ENCODE measurements at places on chromosomes 6 and 20.
A peak's percentile ranks its signal among the peaks of the same experiment; 100 is the strongest.

DNA sequence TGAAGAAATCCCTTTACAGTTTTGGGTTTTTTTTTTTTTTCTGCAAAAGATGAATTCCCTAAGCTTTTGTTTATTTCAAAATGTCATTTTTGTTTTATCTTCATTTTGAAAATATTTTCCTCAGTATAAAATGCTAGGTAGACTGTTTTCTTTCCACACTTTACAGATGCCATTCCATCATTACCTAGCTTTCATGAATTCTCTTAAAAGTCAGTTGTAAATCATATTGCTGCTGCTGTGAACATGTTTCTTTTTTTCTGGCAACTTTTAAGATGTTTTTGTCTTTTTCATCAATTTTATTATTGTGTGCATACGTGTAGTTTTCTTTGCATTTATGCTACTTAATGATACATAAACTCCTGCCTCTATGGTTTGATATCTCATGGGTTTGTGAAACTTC, 168.3 kb downstream of the FAXC start:
- no peak for DNase-seq

GRCh38 chr6:144372611-144373594, 87.8 kb downstream of the UTRN start:
- no peak for DNase-seq

DNA sequence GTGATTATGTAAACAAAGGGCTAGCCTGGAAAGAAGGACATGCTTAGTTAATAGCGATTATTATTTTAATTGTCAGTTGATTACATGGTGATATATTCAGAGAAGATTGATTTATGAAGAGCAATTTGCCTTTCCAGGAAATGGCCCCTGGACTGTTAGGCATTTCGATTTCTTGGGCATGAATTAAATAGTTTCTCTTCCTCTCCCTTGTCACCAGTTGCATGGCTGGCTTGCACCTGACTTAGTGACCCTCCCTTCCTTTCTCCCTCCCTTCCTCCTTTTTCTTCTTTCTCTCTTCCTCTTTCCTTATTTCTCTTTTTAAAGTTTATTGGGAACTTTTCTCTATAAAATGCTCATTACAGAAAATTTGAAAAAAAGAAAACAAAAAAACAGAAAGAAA, 235.4 kb downstream of the CDC5L start:
- DNase-seq, result no peak

- no peak for DNase-seq
Measured at GRCh38 chr6:53647462-53648094, 18.0 kb downstream of the KLHL31 start.

- no peak for DNase-seq
Measured at GRCh38 chr6:73121421-73121993, 103.8 kb downstream of the KHDC1L start.

DNA sequence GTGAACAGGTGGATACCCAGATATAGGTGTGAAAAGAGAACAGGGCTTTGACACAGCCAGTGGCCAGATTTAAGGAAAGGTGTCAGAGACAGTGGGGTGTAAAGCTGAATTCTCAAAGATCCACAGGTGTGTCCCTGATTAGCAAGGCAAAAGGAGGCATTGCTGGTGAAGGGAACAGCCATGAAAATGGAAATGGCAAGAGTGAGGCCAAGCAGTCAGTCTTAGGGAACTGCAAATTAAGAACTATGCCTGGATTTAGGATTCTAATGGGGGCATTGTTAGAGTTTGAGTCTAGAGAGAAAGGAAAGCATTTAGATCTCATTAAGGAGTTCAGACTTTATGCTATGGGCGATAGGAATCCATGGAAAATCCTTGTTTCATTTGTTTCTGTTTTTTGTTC, 789.2 kb downstream of the MAFB start:
- DNase-seq, result no peak

- no peak for DNase-seq
Measured at GRCh38 chr6:164947164-164947563, 362.2 kb downstream of the C6orf118 start.

- no peak for DNase-seq
Measured at GRCh38 chr6:15674690-15675386, 12.0 kb upstream of the DTNBP1 start.

- no peak for DNase-seq
Measured at GRCh38 chr6:87618531-87618930, 28.6 kb downstream of the ORC3 start.

DNA sequence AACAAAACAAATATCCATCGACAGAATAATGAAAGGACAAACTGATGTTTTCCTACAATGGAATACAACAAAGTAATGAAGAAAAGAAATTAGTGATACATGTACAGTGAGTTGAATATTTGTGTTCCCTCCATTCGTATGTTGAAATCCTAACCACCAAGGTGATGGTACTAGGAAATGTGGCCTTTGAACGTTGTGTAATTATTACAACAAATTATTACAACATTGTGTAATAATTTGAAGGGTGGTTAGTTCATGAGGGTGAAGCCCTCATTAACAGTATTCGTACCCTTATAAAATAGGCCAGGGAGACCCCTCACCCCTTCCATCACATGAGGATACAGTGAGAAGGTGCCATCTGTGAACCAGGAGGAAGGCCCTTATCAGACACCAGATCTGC, 339.4 kb downstream of the BMP2 start:
- no peak for DNase-seq

DNA sequence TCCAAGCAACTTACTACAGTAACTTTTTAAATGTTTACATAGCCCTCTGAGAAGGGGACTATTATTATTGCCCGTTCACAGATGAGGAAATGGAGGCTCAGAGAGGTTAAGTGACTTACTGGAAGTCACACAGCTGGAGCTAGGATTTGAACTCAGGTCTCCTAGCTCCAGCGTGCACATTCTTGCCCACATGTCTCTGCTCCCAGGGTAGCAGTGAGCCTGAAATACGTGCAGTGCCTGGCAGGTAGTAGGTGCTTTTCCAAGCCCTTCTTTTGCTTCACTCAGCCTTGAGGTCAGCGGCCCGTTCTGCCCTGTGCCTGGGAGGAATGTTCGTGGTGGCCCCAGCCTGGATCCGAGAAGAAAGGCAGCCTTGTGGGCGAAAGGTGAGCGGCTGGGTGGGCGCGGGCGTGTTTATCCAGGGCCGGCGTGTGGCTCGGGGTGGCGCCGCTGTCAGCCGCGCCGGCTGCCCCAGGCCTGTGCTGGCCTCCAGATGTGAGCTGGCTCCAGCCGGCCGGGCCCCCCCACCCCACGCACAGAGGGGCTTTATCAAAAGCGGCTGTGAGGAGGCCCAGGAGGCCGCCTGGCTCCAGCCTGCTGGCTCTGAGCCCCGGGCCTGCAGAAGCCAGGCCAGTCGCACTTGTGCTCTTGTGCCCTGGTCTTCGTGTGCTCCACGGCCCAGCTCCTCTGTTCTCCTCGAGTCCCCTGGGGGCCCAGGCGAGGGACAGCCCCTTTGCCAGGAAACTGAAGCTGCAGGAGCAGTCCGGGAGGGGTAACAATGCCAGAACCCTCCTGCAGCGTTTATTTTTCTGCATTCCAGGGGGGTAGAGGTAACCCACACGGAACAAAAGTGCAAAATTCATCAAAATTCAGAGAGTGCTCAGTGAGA, 58.1 kb downstream of the UBE2V1 start:
- DNase-seq, result no peak

DNA sequence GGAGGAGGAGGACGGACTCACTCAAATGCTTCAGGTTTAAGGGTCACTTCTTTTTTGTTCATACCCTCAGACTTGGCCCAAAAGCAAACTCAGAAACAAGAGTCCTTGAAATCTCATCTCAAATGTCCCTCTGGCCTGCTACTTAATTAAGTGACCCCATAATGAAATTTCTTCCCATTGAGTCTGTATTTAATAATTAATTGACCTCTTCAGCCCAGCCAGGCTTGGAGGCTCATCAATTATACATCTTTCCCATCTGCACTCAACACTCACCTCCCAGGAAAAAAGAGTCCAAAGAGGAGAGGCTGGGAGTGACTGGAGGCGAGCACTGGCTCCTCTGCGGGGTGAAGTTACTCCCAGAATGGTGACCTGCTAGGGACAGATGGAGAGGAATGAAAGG, 90.5 kb upstream of the EYA2 start:
- no peak for DNase-seq

- no peak for DNase-seq
Measured at GRCh38 chr6:134309983-134310605, 7.8 kb downstream of the SGK1 start.

DNA sequence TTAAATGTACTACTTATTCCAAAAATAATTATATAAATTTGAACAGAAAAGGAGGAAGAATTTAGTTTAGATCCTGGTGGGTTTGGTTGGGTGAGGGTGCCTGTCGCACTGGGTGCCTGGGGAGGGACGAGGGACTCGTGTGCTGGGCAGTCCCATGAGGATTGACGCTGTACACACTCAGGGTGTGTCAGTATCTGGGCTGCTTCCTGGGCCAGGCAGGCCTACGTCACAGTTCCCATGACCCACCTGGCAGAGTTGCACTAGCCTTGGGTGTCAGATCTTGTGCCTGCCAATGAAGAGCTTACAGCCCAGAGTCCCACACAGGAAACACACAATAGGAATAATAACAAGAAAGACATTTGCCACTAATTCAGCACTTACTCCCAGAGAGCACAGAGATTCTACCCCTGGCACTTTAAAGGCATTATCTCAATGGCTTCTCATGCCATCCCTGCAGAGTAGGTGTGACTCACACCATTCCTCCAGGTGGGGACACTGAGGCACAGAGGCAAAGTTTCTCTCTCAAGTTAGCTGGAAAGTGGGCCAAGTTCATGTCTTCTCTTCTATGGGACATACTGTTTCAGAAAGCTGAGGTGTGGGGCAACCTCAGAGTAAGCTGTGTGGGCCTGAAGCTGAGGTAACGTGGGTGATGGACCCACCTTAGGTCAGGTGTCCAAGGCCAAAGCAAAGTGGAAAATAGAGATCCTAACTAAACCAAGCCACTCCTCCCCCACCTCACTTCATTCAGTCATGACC, 1.3 kb upstream of the SDCBP2 start:
- DNase-seq, result no peak

- peak; percentile 34 for DNase-seq
Measured at GRCh38 chr6:111843347-111844147, 29.7 kb downstream of the FYN start.

- no peak for DNase-seq
Measured at GRCh38 chr20:1323830-1324597, 4.9 kb downstream of the SDCBP2 start.

- DNase-seq, result no peak
Measured at GRCh38 chr6:111280445-111280955, 193.2 kb downstream of the SLC16A10 start.

DNA sequence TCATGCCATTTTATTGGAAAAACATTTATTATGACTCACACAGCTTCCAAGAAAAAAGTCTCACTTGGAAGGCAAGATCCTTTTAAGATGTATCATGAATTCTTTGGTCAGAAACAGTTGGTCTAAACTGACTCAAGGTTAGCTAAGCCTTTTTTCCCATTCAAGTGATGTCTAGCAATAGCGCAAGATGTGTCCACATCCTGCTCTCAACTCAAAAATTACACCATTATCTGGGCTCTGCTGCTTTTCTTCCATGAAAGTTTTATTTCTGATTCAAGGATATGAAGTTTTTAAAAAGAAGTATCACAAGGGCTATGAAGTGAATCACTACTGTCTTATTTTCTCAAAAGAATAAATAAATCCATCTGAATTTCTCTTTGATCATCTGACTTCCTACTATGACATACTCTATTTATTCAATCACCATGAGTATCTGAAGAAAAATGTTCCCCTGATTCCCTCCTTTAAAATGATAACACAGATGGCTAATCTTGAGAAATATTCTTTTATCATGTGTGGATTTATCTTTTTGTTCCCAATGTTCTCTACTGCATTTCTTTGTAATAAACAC, 139.2 kb downstream of the AHI1 start:
- DNase-seq, result no peak

DNA sequence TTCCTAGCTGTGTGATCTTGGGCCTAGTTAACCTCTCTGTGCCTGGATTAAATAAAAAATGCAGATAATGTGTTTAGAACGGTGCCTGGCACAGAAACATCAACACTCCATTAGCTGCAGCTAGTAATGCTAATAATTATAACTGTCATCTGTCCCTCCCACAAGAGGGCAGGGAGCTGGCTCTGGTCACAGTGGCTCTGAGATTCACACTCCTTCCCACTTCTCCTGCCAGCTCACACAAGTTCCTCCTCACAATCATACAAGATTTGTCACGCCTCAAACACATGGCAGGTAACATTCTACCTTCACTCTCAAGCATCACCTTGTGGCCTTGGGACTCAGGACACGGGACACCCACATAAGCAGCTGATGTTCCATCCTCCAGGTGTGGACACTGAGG, 2.4 kb downstream of the ADA start:
- no peak for DNase-seq

GRCh38 chr6:15350386-15351083, 104.7 kb downstream of the JARID2 start:
- no peak for DNase-seq

DNA sequence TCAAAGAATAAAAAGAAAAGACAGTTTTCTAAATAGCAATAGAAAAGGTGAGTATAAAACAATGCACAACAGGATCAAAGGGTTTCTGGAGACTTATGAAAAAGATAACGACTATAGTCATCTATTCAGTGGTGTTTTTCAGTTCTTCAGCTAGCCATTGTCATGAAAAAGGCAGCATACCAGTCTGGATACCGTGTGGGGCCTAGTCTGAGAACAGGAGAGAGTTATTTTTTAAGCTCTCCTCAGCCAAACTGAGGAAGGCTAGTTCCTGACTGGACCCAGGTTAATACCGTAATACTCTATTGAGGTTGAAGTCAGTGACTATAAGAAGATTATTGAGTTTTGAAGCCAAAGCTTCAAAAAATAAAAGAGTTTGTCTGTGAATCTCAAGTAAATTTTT, 49.5 kb downstream of the PLN start:
- DNase-seq, result no peak

DNA sequence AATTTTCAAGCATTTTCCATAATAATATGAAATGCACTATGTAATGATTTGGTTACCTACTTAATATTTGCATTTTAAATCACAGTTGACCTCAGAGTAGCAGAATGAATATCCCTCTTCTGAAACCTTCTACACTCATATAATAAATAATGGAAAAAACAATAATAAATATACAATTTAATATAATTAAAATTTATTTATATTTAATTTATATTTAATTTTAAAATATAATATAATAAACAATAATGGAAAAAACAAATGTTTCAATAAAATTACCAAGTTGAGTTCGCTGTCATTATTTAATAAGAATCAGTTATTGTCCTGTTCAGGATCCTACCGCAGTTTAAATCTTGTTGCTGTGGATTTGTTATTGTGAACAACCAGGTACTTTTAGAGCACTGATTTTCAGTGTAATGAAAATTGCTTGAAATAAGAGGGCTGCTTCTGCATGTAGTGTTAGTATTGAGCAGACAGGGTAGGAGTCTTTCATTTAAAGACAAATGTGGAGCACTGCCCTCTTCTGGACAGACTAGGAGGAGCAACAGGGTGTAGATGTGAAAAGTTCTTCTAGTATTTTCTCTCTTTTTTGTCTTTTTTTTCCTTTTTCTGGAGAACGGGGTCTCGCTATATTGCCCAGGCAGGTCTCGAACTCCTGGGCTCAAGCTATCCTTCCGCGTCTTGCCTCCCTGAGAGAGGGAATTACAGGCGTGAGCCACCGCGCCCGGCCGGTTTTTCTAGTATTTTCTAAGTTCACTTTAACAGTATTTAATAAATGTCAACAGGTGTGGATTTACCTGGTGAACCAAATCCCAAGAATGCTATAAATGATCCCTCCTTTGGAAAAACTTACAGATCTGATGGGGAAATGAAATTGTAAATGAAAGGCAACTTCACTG, 13.6 kb downstream of the TRAPPC3L start:
- DNase-seq, result no peak

All from stimulated activated CD4-positive, alpha-beta T cell treated with anti-CD3 and anti-CD28 coated beads, Interleukin-15, amount 100 ng/mL, for 1 hour (primary cell).